ENCODE measurements at places on chromosomes 4 and X.

DNA sequence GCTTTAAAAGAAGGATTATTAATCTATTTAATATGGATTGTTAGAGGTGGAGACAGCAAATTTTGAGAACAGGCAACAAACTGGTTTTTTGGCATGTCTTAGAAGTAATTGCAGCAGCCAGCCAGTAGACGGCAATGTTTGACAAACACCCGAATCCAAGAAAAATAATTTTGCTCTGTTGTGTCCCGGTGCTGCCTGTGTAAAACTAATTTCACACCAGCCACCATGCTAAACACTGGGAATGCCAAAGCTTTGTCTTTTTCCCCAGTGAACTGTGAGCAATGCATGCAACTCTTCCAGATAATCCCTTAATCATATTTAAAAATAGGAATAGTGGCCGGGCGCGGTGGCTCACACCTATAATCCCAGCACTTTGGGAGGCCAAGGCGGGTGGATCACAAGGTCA is 25.9 kb downstream of the SMIM31 start:
- no peak for DNase-seq

- no peak for DNase-seq
These were observed 60.1 kb downstream of the LRP2BP start for GRCh38 chr4:185335579-185335978.

- DNase-seq, result no peak
These were observed 41.9 kb upstream of the SOD3 start for GRCh38 chr4:24753519-24753918.

- no peak for DNase-seq
These were observed 37.6 kb downstream of the TNIP3 start for GRCh38 chr4:121126449-121127006.

GRCh38 chr4:158314756-158315487 is 104.6 kb downstream of the TMEM144 start:
- no peak for DNase-seq

DNA sequence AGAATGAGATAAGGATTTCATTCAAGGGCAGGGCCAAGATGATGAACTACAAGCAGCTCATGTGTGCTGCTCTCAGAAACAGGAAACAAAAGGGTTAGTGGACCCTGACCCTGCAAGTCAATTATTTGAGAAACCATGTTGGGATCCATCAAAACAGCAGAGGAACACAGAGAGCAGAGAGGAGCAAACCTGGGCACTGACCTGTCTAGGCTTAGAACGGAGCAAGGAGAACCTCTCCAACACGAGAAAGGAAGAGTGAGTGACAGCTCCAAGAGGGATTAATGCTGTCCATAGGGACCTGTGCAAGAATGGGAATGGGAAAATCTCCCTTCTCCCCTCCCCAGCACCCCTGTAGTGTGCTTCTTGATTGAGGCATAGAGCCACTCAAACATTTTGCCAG is 53.9 kb upstream of the UGT2B4 start:
- DNase-seq, result no peak

- no peak for DNase-seq
These were observed 104.7 kb downstream of the RASL11B start for GRCh38 chr4:52966781-52967180.

- DNase-seq, result no peak
These were observed 100.1 kb upstream of the KLF3 start for GRCh38 chr4:38563707-38564495.

DNA sequence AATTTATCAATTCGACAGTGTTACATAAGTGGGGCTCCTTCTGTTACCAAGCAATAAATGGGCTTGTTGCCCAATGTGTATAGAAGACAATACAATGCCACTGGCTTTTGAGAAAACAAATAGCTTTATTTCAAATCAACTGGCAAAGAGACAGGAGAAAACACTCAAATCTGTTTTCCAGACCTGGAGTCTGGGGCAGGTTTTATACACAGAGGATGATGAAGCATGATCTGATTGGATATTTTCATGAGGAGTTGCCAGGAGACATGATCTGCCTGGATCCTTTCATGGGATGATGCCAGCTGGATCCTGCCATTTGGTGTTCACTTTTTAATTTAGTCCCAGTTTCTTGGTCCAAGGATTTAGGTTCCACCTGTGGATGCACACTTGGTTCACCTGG is 287.9 kb downstream of the CXXC4 start:
- DNase-seq, result no peak

All from HL-60 (cell line).